Amygdala (tissue), 56 donors: ENCODE measurements at places on chromosomes 4 and X.

DNA sequence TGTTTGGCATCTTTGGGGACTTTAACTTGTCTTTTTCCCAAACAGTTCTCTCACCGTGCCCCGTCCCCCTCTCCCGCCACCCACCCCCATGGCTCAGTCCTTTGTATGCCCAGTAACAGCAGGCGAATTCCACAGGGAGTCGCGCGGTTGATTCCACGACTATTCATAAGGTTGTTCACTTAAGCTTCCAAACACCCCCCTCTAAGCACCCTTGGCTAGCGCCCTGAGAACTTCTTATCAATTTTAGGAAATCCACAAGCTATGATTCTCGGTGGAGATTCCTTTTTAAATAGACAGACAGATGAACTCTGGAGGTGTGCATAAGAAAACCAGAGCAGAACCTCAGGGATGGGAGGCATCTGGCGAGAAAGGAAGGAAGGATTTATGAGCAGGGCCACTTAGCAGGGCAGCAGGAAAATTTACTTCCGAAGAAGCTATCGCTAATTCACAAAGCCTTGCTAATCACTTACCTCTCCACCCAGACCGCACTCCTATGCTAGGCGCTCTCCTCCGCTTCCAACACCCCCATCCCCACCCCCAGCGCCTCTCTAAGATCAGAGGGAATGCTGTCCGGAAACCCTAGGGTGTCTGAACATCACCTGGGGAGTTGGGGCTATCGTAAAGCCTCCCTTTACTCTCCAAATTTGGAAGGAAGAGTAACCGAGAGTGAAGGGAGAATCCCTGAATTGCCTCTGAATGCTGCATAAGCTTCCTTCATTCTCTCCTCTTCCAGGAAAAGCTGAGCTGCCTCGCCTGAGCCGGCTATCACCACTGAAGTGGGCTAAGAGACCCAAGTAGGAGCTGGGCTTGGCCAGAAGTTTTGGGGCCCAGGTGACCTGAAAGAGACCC lies 1.7 kb downstream of the UNC5C start:
- DNase-seq = peak; percentile 4

DNA sequence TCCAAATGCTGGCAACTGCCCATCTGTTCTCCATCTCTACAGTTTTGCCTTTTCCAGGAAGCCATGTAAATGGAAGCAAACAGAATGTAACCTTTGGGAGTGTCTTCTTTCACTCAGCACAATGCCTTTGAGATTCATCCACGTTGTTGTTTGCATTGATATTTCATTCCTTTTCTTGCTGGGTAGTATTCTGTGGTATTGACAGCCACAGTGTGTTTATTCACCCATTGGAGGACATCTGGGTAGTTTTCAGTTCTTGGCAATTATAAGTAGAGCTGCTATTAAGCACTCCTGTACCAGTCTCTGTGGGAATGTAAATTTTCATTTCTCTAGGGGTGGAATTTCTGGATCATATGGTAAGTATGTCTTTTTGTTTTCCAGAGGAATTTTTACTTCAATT lies 194.3 kb upstream of the RPS6KA3 start:
- no peak for DNase-seq

DNA sequence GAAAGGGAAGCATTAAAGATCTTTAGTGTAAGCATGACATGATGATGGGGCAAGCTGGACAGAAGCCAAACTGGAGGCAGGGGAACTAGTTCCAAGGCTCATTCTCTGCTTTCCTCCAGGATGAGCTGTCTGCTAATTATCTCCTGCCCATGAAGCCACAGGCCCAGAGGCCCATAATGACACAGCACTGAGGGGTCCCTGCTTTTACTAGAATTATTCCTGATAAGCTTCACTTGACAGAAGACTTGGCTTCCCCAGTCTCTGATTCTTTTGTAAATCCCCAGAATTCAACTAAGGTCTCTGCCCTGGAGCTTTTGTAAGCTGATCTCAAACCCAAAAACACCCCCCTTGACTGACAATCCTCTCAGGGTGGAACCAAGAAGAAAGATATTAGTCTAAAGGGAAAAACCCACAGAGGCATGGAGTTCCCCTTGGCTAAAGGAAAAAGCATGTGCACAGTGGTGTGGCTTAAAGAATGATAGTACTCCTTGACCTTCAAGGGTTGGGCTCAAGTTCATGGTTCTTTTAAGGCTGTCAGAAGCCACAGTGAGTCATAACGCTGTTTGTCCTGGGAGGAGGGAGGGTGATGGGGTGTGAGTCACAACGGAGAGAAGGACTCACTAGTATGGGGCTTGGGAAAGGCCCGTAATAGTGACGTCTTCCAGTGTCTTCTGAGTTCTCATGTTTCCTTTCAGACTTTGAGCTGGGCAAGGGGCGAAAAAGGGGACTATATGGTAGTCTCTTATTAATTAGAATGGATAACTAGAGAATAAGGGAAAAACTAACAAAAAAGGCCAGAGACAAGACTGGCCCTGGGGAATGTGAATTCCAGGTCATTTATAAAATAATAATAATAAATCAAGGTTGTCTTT lies 146.0 kb upstream of the CPEB2 start:
- no peak for DNase-seq

- DNase-seq = no peak
Observed at GRCh38 chr4:159191989-159192388, 89.1 kb downstream of the RAPGEF2 start.

- no peak for DNase-seq
Observed at GRCh38 chrX:1610736-1611135, 4.1 kb upstream of the ASMT start.

DNA sequence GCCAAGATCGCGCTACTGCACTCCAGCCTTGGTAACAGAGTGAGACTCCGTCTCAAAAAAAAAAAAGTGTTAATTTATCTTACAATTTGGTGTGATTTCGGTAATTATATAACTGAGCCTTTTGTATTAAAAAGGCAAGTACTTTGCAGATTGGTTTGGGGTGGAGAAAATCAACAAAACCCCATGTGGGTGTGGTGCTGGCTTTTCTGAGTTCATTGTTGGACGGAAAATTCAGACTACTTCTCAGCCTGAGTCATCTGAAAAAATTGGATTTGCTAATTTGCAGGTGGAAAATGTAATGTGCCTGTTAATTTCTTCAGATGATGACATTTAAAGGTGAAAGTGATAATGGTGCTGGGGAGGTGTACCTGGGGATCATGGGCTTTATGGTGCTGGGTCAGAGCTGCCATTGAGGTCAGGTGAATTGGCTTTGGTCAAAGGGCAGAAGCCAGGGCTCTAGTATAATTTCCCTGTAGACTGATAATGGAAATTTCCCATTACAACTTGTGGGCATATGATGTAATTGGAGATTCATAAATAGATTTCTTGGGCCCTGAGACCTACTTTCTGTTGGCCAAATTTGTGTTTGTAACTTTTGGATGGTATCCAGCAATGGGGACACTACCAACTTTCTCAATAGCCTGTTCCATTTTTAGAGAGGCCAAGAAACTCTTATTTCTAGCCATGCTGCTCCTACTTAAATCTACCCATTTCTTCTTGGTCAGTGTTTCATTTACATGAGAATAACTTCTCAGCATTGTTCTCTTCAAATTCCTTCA lies 74.3 kb upstream of the TEX13D start:
- DNase-seq = no peak

- no peak for DNase-seq
Observed at GRCh38 chr4:140423106-140423505, 4.3 kb downstream of the CLGN start.

GRCh38 chr4:99868126-99868596 lies 26.1 kb downstream of the LAMTOR3 start:
- DNase-seq = no peak

- DNase-seq = no peak
Observed at GRCh38 chrX:42624524-42624923, 153.4 kb downstream of the PPP1R2C start.

GRCh38 chr4:94691552-94691951 lies 66.2 kb upstream of the BMPR1B start:
- DNase-seq = no peak

DNA sequence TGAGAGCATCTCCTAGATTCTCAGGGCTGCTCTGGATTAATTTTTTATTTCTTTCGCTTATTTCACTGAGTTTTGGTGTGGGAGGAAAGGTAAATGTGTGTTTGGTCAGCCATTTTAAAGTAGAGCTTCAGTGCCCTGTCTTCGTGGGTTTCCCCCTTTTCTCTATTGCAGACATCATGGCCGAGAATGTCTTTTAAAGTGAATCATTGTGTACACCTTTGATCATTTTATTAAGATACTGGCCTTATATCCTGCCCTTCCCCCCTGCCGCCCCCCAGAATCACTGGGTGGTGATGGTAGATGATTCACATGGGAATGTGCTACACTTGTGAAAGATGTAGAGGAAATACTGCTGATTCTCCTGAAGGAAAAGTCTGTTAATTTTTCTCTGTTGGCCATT lies 23.8 kb downstream of the CDKL5 start:
- DNase-seq = no peak

GRCh38 chr4:138103597-138104283 lies 138.4 kb downstream of the SLC7A11 start:
- no peak for DNase-seq

DNA sequence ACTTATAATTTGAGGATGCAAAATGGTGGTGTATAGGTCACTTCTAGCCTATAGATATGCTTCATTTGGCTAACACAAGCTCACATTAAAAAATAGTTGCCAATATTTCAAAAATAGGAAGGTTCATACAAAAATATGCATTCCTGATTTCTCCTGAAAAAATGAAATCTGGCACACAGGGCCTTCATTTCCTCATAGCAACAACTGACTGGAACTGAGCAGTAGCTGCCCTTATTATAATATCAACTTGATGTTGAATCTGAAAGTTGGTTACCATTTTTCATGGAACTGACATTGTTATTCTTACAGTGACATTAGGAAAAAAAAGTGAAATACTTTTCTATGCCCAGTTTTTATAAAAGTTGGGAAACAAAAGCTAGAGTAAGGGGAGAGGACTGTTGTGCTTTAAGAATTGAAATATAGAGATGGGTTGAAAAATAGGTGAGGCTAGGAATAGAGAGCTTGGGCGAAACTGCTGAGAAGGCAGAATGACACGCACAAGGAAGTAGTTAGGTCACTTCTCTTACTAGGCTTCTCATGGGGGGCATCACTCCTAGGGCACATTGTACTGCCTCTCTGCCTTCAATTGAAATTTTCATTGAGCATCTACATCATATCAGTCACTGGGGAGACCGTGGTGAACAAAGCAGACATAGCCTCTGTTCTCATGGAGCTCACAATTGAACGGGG lies 43.1 kb upstream of the C1GALT1C1 start:
- no peak for DNase-seq

DNA sequence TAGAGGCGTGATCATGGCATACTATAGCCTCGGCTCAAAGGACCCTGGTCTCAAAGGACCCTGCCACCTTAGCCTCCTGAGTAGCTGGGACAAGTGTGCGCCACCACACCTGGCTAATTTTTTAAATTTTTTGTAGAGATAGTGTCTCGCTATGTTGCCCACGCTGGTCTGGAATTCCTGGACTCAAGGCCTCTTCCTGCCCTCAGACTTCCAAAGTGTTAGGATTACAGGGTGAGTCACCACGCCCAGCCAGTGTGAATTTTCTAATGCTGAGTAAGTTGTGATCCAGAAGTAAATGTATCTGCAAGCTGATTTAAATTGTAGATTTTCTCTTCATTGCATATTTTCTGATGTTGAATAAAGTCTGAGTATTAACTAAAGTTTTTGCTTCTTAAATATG lies 2.6 kb upstream of the ZNF674 start:
- no peak for DNase-seq
